Midbrain (tissue), 1 donor: ENCODE measurements at places on chromosomes 7 and 10.

- no peak for DNase-seq
Observed at GRCh38 chr10:25999295-25999981, 65.4 kb downstream of the MYO3A start.

DNA sequence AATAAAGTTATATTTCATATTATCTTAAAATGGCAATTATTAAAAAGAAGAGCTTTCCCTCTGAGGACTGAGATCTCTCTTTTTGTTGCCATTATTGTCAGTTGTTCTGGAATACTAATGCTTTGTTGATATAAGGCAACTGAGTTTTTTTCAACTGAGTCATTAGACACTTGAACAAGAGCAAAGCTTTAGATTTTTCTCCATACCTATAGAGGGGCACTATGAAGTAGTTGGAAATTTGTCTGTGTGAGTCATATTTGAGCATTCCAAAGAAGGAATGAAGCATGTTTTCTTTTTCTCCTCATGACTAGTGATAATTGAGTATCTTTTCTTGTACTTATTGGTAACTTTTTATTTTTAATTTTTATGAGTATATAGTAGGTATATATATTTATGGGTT is 24.5 kb downstream of the RPA3 start:
- DNase-seq, result no peak

GRCh38 chr10:130634816-130635215 is 498.6 kb downstream of the GLRX3 start:
- no peak for DNase-seq

GRCh38 chr7:97307521-97308108 is 190.1 kb downstream of the SDHAF3 start:
- DNase-seq, result no peak

DNA sequence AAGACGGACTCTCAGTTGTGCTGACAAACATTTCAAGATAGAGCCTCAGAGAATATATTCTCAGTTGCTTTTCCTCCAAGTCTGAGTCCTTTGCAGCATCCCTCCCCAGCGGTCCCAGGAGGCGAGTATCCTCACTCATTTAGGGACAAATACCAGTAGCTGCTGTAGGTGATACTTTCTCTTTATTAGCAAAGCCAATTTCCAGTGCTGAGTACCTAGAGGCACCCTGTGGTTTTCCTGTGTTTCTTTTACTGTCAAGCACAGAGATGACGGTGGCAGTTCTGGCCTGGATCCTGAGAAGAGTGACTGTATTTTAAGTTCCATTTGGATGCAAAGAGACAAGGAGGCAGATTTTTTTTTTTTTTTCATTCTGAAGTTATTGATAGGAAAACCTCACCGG is 1058.4 kb downstream of the SORCS3 start:
- DNase-seq, result no peak

DNA sequence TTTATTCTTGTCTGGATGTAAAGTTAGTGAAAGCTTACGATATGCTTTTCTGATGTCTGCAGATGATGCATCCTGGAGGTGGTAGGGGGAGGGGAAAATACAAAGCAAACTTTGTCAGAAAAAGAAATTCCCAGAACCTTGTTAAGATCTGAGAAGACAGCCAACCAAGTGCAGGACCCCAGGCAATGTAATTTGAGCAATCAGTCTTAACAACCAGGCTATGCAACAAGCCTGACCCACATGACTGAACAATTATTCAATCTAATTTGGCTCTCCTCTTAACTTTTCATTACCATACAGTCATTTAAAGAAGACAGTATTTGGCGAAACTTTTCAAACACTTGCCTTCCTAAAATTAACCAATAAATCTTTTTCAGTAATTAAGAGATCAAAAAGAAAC is 74.5 kb downstream of the DNAJC1 start:
- no peak for DNase-seq

- DNase-seq, result no peak
Observed at GRCh38 chr10:4883079-4883739, 57.2 kb downstream of the AKR1E2 start.

GRCh38 chr10:104895541-104895940 is 254.5 kb downstream of the SORCS3 start:
- DNase-seq, result no peak

DNA sequence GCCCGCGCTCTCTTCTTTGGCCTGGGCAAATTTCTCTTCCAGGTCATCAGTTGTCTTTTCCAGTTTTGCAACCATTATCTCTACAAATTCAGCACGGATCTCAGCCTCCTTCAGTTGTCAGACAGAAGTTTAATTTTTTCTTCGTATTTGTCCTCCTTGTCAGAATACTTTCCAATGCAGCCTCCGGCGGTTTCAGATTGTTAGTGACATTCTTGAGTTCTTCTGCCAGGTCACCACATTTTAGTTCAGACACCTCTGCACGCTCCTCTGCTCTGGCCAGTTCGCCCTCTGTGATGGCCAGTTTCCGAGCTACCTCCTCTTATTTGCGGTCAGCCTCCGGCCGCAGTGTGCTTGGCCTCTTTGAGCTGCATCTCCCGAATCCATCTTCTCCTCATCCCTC is 32.8 kb upstream of the CPN1 start:
- DNase-seq, result no peak

DNA sequence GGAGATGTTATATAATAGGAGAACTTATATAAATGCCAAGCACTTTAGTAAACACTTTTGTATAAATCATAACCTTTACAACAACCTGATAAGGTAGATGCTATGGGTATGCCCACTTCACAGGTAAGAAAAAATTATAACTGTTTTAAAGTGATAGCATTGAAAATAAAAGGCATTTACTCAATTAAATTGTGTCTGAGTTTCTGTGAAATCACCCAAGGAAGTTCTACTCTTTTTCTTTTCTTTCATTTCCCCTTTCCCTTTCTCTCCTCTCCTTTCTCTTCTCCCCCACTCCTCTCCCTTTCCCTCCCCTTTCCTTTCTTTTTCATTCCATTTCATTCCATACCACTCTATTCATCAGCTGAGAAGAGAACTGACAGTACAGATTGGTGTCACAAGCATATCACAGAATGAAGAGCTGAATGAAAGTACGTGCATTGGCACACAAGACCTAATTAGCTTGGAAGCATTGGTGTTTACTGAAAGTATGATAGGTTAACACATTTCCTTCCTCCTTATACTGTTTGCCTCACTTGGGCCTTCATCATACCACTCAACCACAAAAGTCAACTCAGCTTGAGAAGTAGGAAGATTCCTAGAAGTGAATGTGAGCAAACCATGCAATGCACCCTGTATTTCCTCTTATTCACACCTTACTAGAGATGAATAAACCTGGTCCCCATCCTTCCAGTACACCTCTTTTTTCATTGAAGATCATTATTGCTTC is 117.9 kb upstream of the AGR3 start:
- no peak for DNase-seq

DNA sequence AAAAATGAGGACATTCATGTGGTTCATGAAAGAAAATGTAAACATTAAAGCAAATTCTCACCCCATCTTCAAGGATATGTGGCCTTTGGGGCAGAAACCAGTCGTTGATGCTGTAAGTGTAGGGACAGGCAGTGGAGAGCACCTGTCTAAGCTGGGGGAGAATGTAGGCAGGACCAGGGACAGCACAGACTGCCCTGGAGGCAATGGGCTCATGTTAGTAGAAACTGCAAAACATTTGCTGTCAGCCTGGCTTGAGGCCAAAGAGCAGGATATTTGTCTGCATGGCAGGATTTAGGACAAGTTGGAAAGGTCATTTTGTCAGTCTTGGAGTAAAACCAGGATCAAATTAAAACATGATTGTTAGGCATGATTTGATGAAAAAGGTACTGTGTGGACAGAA is 211.6 kb upstream of the AGK start:
- no peak for DNase-seq

DNA sequence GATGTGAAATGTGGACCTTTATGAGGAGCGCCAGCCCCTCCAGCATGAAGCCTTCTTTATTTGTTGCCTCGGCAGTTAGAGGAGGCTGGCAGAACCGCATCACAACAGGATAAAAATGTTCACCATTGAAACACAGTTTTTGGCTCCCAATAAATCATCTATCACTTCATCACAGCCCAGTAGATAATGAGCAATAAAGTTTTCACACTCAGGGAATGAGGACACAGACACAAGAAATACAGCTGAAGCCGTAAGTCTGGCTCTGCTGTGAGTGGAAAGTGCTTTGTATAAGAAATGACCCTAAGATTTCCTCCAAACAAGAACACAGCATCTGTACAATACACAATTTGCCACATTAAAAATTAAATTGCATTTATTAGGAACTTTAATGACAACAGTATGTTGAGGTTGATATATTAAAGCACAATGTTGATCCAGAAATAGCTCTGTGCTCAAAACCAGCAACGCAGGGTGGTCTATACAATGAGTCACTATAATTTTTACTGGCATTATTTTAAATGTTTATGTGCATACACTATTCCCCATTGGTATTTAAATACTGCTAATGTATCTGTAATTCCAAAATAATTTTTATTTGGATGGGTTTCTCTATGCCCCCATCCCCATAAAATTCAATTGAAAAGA is 301.8 kb upstream of the MGMT start:
- DNase-seq, result no peak

DNA sequence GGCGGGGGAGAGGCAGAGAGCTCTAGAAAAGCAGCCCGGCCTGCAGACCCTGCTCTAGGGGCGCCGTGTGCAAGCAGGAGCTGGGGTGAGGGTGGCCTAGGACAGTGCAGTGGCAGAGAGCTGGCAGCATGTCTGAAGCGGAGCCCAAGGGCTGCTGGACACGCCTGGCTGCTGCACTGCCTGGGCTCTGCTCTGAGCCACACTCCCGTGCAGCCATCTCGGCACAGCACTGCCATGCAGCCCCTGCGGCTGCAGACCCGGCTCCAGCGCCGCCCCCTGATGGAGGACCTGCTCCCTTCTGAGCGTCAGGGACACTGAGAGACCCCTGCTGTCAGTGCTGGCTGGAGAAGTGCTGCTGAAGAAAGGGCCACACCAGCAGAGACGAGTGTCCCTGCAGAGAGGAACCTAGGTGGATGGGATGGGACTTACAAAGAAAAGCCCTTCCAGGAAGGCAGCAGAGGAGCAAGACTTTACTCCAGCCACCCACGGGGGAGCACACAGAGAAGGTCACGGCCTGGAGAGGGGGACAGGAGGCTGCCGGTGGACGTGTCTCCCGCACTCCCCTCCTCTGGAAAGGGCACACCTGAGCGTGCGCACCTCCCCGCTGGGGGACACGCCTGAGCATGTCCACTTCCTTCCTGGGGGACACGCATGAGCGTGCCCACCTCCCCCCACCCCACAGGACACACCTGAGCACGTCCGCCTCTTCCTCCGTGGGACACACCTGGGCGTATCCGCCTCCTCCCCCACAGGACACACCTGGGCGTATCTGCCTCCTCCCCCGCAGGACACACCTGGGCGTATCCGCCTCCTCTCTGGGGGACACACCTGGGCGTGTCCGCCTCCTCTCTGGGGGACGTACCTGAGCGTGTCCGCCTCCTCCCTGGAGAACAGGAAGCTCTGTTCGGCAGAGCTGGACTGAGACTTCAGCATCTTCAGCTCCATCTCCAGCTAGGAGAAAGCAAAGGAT is 252.9 kb downstream of the MAD1L1 start:
- no peak for DNase-seq

- DNase-seq, result no peak
Observed at GRCh38 chr7:114942446-114943175, 20.7 kb downstream of the MDFIC start.

- DNase-seq, result no peak
Observed at GRCh38 chr7:141710301-141710700, 2.1 kb downstream of the WEE2 start.

GRCh38 chr10:128086003-128086863 is 40.0 kb downstream of the MKI67 start:
- DNase-seq, result no peak

DNA sequence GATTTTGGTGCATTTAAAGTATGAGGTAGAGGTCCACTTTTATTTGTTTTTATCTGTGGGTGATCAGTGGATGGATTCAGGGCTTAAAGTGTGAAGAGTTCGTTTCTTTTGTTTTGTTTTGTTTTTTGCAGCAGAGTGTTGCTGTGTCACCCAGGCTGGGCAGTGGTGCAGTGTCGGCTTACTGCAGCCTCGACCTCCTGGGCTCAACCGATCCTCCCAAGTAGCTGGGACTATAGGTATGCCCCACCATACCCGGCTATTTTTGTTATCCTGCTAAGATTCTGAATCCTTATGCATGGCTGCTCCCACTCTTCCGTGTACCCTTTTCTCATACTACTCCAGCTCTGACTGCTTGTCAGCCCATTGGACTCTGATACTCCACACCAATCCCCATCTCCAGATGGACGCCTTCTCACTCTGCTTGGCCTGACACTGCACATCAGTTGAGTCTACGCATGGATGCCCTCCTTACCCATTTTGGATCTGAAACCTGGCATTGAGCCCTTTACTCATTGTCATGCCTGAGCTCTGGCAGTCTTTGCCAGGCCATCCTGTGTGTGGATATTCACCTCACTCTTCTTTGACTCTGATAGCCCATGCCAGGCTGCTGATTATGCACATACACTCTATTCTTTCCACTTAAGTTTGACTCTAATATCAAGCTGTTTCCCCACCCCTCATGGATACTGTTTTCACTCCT is 119.5 kb downstream of the CCSER2 start:
- DNase-seq, result no peak

DNA sequence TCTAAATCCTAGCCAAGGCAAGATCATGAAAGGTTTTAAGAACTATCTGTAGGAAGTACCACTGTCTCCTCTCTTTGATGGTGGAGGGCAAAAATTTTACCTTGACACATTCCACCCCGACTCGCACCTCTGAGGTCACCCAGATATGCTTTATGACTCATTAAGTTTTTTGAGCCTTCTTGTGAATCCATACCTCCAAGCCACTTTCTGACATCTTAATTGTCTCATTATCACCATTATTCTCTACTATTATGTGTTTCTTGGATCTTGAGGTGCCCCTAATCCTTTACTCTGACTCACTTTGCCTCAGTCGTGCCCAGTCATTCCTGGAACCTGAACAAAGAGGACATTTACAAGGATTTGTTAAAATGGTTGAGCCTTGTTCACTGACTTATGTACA is 146.6 kb downstream of the RAPGEF5 start:
- DNase-seq, result no peak

- DNase-seq, result no peak
Observed at GRCh38 chr7:77415476-77415822, 700 bp downstream of the GSAP start.
